ENCODE measurements at places on chromosomes 5 and 9.

DNA sequence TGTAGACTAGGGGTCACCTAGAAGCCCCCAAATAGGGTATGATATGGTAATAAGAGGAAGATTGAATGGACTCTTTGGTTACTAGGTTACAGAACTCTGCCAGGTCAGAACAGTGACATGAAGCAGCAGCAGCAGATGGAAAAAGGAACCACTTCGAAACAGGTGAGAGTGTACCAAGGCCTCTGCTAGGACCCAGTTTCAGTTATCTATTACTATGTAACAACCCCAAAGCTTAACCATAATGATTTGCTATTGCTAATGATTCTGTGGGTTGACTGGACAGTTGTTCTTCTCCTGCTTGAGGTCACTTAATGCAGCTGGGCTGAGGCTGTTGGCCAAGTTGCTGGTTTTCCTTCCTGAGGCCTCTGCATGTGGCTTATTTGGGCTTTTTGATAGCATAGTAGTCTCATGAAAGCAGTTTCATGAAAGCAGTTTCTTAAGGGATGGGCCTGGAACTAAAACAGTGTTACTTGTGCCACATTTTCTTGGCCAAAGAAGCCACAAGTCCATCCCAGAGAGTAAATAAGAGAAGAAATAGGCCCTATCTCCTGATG, 17.6 kb downstream of the C9orf43 start:
- no peak for DNase-seq

DNA sequence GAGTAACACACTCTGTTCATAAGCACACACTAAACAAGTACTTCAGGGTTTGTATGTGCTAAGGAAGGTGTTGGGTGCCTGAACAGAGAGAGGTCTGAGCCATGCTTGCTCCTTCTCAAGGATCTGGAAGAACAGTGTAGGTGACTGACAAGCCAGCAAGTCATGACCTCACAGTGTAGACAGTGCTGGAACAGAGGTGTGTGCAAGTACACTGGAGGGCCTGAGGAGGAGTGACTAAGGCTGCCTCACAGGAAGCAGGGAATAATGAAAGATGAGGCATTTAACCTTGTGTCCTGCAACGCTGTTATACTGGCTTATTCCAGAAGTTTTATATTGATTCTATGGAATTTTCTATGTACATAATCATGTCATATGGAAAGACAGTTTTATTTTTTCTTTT, 83.9 kb downstream of the TMEM174 start:
- no peak for DNase-seq

DNA sequence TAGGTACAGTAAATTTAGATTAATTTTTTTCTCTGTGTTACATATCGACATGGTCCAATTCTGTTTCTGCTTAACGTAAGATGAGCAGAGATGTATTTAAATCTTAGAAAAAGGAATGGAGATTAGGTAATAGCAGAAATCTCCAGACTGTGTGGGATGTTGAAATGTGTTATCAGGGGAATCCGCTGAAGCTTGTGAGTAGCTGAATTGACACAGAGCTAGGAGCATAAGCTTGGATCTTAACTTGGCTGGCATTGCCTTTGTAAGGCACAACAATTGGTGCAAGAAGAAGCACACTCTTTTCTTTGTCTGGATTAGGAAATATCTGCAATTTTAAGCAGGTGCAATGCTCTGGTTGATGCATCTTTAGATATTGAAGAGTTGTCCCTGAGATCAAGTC, 53.1 kb downstream of the PLPPR1 start:
- no peak for DNase-seq

DNA sequence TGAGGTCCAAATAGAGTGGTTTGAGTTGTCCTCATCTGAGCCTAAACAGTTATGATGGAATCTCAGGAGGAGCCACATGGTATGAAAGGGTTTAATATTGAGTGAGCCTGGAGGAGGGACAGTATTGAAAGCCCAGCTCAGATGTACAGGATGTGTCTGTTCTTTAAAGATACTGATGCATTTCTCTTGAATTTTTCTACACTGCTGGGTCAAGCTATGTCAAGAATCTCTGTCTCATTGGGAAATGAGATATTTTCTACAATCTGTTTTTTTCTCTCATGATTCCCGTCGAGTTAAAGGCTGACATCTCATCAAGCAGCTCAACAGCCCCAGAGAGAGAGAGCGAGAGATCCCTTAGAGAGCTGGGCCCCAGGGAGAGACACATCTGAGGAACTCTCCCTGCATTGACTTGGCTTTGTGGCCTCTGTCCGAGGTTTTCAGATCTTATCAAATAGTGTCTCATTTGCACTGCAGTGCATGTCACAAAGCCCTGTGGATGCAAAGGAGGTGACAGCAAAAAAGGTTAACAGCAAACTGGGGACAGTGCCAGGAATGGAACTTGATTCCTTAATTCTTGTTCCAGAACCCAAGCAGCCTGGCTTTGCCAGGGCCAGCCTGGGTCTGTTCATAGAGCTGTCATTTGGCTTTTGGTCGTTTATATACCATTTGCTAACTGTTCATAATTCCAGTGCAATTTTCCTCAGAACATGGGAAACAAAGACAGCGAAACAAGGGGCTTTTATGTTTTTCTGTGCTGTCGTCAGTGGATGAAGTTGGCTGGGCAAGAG, 19.0 kb upstream of the ACTBL2 start:
- no peak for DNase-seq

DNA sequence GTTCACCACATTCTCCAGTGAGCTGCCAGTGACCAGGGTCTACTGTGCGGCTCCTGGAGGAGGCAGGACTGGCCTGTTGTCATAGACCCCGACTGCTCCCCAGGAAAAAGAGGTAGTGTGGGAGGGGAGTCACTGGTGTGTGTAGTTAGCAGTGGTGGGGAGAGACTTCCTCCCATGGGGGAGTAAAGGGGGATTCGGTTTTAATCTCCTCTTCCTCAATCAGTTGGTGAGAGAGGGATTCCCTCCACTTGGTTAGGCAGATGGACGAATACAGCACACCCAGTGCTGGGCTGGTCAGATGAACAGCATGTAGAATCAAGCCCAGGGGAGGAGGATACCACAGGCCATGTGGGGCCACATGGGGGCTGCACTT, 207.6 kb upstream of the S1PR3 start:
- DNase-seq = no peak

- no peak for DNase-seq
These were observed 246.4 kb downstream of the PSAT1 start for GRCh38 chr9:78543353-78543752.

DNA sequence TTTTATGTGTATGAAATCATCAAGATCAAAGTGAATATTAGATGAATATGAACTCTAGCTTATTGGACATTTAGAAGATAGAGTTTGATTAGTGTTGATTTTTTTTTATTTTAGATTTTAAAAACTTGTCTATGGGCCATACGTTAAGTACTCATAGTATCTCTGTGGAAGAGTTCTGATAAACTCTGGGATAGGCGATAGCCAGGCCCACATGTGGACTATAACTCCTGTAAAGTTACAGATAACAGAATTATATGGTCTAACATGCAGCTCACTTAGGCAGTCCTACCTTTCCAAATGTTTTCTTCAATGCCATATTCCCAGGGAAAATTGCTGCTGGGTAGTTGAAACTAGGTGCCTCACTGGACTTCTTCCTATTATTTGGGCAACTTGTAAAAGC, 10.4 kb downstream of the SLC31A1 start:
- no peak for DNase-seq

DNA sequence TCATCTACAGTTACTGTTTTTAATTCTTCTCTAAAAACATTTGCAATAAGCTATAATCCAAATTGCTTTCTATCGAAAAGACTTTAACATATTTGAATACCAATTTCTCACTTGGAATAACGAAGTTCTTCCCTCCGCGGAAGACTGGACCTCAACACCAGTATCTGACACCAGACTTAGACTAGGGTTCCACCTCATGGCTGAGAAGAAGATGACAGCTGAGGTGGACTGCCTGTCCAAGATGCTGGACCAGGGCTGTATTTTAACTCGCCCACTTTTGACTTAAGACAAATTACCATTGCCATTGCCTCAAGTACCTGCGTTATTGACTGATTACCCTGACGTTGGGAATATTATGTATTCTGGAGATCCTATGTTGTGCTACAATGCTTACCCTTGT, 34.1 kb downstream of the ZMAT2 start:
- DNase-seq = no peak

DNA sequence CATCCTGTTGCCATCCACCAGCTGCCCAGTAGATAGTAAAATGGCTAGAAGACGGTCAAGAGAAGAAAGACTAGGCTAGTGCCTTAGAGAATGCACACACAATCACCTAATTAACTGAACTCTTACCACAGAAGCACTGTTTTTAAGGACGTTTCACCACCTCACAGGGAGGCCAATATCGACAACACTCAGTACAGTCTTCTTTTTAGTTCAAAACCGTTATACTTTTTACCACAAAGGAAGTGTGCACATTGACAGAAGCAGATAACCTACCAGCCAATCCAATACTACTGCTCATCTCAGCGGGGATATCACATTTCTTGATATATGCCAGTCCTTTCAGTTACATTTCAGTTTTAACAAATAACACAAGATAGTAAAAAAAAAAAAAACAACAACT, 122.3 kb downstream of the GNAQ start:
- no peak for DNase-seq

Data from NCI-H510A (cell line).